ENCODE measurements at places on chromosomes 2 and 18.

- DNase-seq = no peak
Observed at GRCh38 chr18:31954349-31954748, 11.4 kb upstream of the TRAPPC8 start.

- DNase-seq = no peak
Observed at GRCh38 chr2:4529738-4530137, 826.4 kb downstream of the DCDC2C start.

DNA sequence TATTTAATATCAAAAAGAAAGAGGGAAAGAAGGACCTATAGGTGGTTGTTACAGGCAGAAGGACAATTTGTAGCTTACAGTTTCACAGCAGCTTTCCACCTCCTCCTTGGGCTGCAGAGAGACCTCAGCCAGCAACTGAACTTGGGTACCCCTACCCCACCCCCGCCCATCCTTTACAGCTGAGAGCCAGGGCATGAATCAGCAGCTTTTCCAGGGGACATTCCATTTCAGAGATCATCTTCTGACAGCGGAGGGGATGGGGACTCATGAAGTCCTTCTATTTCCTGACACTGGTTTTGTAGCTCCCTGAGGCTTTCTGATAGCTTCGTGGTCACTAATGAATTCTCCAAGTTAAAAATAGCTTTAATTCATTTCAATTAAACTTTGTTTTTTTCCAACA lies 96.4 kb downstream of the ITGB1BP1 start:
- DNase-seq = no peak

DNA sequence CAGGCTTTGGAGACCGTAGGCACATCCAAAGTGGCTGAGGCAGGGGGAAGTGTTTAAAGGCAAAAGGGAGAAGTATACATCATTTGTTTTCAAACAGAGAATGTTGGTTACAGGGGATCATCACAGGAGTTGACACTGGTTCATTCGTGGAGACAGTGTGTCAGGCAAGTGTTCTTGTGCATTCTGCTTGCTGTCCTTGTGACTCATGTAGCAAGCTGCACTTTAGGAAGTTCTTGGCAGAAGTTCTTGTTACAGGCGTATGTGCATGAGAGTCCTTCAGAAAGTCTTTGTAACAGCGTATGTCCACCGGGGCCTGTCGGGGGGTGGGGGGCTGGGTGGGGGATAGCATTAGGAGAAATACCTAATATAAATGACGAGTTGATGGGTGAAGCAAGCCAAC lies 36.5 kb upstream of the B4GALT6 start:
- DNase-seq = no peak

DNA sequence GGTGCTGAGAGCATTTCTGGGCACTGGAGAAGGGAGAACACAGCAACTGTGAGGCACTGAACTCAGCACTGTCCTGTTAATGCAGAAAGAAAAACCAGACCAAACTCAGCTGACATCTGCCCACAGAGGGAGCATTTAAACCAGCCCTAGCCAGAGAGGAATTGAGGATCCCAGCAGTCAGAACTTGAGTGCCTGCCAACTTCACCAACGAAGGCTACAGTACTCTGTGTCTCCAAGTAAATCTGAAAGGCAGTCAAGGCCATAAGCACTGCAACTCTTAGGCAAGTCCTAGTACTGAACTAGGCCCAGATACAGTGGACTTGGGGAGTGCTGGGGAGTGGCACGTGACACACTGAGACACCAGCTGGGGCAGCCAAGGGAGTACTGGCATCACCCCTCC lies 176.2 kb upstream of the ZC3H15 start:
- no peak for DNase-seq

DNA sequence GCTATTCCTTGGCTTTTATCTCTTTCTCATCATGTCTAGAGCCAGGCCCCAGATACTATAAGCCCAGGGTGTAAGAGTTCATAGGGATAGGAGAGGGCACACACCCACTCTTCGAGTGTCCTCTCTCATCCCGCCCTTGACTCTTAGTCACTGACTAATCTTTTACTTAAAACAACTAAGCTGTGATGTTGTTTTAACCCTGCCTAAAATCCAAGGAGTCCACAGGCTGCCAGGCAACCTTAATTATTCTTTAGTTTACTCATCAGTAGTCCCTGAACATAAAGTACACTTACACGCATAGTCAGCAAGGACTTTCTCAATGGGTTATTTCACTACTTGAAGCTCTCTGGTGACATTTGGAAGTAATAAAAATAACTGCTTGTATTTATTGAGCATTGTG lies 28.4 kb downstream of the GREB1L start:
- no peak for DNase-seq

DNA sequence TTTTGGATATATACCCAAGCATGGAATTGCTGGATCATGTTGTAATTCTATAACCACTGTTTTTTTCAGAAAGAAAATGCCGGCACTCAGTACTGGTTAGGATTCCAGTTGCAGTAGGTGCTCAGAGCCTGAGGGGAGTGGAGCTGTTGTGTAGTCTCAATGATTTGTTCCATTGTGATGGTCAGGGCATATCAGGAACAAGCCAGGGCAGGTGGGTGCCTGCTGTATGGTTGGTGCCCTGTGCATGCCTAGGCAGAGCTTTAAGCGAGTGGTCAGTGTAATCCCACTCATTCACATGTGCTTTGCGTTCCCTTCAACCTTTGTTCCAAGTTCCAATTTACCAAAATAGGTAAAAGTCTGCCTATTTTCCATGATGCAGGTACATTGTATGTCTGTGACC lies 100.9 kb downstream of the FHOD3 start:
- DNase-seq = no peak

GRCh38 chr2:123971564-123972318 lies 53.3 kb upstream of the CNTNAP5 start:
- DNase-seq = no peak

- DNase-seq = no peak
Observed at GRCh38 chr2:72222829-72223564, 75.3 kb upstream of the CYP26B1 start.
